Thymus (tissue), 14 donors: ENCODE measurements at places on chromosomes 6 and 20. TPM values are rescaled to one million over a fixed set of nuclear protein-coding genes. Genes with fewer than 3 reads are reported as not detected.

HS3ST5 gene
- polyA plus RNA-seq: 0.02 TPM

DNA sequence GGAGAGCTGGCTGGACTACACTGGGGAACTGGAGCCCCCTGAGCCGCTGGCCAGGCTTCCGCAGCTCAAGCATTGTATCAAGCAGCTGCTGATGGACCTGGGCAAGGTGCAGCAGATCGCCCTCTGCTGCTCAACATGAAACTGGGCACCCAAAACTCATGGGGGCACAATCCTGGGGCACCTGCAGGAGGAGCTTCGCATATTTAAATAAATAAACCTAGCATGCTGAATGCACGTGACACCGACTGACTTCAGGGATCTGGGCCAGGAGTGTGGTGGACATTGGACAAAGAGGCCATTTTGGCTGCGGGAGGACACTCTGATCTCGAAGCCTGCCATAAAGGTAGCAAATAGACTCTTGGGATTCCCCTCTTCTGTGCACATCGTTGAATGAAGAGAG is 6.8 kb downstream of the SCAND1 start:
- DNase-seq: no peak

ELOVL4 gene
- polyA plus RNA-seq: 30.6 TPM

DNA sequence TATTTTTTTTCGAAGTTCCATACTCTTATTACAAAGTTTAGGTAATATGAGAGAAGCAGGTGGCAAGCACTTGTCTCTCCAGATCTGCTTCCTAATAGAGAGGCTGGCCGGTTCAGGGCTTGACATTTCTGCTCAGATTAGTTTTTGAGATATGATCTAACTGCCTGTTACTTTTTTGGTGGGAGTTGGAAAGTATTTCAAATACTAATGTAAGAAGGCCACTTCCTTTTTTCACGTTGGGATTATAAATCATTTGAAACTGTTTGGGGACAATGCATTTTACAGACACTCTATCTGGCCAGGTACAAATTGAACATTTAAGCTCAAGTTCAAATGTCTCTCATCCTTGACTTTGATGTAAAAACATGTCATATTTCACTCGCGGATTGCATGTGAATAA is 222.1 kb upstream of the SULF2 start:
- DNase-seq: no peak

DNA sequence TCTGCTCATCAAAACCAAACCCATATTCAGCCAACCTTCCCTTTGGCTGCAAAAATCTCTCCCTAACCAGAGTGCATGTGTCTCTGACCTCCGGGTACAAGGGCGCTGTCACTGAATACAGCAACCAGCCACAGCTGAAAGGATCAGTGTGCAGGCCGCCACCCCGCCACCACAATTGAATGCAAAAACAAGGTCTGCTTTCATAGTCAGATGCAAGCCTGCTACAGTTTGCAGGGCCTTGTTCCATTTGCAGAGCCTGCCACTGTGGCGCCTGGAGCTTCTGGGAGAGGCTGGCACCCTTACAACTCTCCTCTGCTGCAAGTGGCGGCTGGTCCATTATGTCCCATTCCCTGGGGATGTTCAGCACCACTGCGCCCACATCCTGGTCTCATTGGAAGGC is 23.5 kb downstream of the MDGA1 start:
- no peak for DNase-seq

TSBP1 gene
- polyA plus RNA-seq: not detected

DNA sequence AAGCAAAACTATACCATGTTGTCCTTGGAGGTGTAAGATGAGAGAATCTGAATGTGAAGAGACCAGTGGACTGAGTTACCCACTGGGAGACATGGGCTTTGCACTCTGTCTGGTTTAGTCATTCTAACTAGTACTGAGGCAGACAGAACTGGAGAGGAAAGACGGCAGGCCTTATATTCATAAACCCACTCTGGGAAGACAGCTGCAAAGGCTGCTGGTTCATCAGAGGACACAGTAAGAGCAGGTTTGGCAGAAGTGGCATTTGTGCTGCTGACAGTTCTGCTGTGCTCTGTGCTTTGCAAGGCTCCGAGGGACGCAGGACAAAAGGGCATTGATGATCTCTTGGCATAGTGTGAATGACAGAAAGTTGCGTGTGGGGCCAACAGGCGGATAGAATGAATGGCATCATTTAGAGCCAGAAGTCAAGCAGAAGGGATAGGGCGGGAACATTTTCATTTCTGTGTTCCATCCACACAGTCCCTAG is 142.3 kb upstream of the TENT5A start:
- no peak for DNase-seq

DNA sequence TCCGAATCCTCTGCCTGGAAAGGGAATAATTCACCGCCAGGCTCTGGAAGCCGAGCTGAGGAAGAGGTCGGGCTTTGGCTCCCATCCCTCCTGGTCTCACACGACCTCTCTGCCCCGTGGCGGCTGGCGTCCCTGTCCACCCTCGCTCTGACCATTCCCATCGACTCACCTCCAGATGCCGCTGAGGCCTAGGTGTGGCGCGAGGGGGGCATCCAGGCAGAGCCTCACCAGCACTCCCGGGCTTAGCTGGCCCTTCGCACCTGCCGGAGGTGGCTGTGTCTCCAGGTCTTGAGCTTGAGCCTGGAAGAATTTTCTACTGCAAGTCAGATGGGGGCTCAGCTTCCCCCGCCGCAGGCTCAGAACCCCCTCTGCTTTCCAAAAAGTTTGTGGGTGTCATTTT is 28.5 kb upstream of the SMOC2 start:
- DNase-seq: no peak

CRISP1 gene
- 0.05 TPM for polyA plus RNA-seq

RFX6 gene
- 0.05 TPM for polyA plus RNA-seq

CSNK2B gene
- polyA plus RNA-seq: 169 TPM

DNA sequence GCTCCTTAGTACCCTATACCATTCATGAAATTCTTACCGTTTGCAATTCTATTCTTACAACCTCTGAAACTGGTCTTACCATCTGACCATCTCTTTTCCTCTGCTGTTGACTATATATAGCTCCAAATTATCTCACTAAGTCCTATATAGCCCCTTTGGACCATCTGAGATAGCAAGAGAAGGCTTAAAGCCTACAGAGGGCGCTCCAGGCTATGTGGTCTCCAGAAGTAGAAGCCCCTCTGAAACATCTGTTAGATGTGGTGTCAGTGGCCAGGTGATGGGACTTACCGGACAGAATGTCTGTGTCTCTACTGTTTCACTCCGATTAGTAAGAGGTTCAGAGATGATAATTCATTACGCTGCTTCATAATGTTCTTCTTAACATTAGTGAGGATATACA is 140.7 kb upstream of the BMP2 start:
- DNase-seq: no peak

DNA sequence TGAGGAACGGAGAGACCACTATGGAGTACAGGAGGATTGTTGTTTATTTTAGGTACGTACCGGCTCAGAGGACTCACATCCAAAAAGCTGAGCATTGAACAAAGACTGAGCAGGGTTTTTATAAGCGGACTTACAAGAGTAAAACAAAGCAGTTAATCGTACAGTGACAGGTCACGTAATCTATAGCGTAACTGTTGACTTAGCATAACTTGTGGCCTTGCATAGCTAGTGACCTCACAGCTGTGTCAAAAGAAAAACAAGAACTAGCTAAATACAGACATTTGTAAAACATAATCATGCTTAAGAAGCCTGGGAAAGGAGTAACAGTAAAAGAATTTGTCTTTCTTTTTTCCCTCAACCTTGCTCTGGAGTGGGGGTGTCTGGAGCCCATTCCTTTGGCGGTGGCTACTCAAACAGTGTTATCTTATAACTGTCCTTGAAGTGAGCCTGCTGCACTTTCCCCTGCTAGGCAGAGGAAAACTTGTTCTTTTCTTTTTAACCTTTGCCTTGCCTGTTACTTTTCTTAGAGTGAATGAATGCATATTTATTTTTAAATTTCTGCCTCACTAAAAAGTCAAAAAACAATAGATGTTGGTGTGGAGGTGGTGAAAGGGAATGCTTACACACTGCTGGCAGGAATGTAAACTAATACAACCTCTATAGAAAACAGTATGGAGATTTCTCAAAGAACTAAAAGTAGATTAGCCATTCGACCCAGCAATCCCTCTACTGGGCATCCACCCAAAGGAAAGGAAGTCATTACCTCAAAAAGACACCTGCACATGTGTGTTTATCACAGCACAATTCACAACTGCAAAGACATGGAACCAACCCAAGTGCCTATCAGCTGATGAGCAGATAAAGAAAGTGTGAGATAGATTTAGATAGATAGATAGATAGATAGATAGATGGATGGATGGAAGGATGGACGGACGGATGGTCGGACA is 109.0 kb downstream of the TAF4 start:
- no peak for DNase-seq

GRCh38 chr6:106254636-106255035 is 70.9 kb downstream of the ATG5 start:
- no peak for DNase-seq

DNA sequence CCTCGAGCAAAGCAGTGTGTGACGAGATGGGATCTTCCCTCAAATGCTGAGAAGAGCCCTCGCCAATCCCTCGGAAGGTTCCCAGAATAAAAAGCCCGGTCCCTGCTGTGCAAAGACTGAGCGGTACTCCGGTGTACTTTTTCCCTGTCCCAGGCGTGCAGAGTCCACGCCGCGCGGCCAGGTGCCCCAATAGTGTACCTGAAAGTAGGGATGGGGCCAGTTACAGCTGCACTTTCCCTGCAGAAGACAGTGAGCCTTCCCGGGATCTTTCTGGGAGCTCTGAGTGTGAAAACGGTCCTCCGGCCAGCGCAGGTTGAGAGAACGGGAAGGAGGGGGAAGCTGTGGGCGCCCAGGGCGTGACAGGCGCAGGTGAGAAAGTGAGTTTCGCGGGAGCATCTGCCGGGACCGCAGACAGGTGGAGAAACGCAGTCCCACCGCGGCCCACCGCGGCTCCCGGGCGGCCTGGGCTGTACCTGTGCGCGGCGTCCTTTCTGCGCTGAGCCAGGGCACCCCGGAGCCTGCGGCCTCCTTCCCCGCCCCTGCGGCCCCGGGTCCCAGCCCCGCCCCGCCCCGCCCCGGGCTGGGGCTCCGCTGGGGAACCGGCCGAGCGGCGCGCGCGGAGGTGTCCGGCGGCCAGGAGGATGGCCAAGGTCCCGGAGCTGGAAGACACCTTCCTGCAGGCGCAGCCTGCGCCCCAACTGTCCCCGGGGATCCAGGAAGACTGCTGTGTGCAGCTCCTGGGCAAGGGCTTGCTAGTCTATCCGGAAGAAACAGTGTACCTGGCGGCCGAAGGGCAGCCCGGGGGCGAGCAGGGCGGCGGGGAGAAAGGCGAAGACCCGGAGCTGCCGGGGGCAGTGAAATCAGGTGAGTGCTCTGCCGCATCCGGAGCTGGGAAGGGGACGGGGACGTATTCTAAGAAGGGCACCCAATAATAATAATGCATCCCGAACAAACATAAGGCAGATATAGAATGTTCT is at the start of gene RFX6:
TSS of gene RFX6 (plus strand) at position 608 of the 977 bp plus-strand sequence. CDS start at position 642, 34 bp downstream.
- DNase-seq: no peak

- peak; percentile 43 for DNase-seq
Measured at GRCh38 chr6:143575440-143575839, 63.9 kb upstream of the FUCA2 start.

DNA sequence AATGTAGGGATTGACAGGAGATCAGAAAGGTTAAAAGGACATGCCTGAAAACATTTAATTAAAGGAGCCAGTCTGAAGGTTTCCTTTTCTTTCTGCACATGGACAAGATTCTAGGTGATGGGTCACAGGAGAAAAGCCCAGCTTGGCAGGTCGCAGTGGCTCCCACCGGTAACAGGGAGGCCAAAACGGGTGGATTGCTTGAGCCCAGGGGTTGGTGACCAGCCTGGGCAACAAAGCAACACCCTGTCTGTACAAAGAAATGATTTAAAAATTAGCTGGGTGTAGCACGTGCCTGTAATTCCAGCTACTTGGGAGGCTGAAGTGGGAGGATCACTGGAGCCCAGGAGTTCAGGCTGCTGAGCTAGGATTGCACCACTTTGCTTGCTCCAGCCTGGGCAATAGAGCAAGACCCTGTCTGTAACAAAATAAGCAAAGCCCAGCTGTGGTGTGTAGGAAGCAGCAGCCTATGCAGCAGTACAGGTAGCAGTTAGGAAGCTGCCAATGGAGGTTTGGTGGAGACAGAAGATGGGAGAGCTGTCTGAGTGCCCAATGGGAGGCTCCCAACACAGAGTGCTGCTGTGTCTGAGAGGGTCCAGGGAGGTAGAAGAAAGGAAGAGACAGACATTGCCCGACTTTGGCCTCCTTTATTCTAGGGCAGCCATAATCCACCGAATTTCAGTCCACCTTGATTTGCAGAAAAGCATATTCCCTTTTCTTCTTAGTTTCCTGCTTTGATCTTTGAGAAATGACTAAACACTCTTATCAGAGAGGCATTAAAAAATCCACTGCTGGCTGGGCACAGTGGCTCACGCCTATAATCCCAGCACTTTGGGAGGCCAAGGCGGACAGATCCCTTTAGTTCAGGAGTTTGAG is 7.1 kb upstream of the AP5S1 start:
- no peak for DNase-seq

LY6G6F gene
- not detected for polyA plus RNA-seq

ADTRP gene
- 7.7 TPM for polyA plus RNA-seq

GRCh38 chr6:110348961-110349690 is 9.0 kb downstream of the METTL24 start:
- DNase-seq: no peak

- peak; percentile 66 for DNase-seq
Measured at GRCh38 chr6:33585403-33586107, 5.5 kb upstream of the BAK1 start.

GRCh38 chr6:163547287-163547686 is 132.8 kb downstream of the QKI start:
- no peak for DNase-seq

- DNase-seq: no peak
Measured at GRCh38 chr6:84137989-84138575, 89.4 kb downstream of the CEP162 start.

GRCh38 chr6:165704045-165704748 is 41.2 kb upstream of the PDE10A start:
- DNase-seq: no peak

DNA sequence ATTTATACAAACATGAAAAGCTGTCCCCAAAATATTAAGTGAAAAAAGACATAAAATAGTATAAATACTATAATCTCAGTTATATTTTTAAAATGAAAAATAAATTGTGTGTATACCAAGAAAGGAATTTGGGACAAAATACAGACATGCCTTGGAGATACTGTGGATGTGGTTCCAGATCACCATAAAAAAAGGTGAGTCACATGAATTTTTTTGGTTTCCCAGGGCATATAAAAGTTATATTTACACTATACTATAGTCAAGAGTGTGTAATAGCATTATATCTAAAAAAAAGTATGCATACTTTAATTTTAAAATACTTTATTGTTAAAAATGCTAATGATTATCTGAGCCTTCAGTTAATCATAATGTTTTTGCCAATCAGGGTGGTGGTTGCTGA is 17.4 kb upstream of the SDHAF4 start:
- DNase-seq: no peak

GRCh38 chr6:47278545-47278944 is 31.2 kb downstream of the TNFRSF21 start:
- DNase-seq: no peak

DNA sequence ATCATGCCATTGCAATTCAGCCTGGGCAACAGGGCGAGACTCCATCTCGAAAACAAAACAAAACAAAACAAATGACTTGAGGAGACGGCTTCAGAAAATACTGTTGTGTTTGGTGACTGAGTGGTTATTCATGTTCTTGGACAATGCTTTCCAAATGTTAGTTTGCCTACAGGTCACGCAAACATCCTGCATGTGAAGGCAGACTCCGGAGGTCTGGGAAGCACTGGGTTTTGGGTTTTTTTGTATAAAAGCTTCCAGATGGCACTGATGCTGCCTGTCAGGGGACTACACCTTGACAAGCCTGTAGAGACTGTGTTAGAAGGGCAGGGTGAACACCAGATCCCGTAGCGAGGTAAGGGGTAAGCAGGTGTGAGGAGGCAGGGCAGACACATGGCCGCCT is 81.7 kb downstream of the THBS2 start:
- DNase-seq: no peak
